ENCODE measurements at places on chromosomes 2 and 18.

- DNase-seq: no peak
Measured at GRCh38 chr18:55927831-55928230, 339.8 kb upstream of the TCF4 start.

GRCh38 chr2:223294756-223295155, 242.8 kb downstream of the KCNE4 start:
- DNase-seq: no peak

GRCh38 chr2:233074106-233074505, 14.0 kb downstream of the INPP5D start:
- DNase-seq: no peak

GRCh38 chr2:191675807-191676721, 1.9 kb upstream of the NABP1 start:
- peak; percentile 82 for DNase-seq

GRCh38 chr2:68099260-68099659, 36.5 kb upstream of the C1D start:
- no peak for DNase-seq

DNA sequence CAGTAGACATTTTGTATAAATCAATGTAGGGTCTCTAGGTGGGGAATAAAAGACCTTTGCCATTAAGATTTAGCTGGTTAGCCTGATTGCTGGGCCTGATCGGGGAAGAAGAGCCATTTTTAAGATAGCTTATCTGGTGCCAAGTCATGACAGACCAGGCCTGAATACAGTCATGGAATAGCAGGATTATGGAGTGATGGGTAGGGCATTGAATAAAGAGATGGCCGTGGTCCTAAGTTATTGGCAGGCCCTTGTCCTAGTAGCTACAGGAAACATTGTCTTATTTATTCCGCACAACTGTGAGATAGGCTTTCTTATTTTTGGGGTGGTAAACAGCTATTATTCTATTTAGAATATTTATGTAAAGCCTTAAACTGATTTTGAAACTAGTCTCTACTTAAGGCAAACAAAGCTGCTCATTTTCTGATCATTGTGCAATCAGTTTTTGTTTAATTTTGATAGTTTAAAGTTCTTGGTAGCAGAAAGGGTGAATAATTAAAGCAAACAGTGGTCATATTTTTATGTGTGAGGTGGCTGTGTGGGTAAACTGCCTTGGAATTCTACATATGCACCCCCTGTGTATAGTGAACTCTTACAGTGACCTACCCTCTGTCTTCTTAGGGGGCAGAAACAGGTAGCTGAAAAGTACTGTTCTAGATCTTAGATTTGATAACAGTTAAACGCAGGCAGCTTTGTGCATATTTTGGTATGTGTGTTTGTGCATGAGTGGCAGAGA, 22.6 kb downstream of the ZNF236 start:
- no peak for DNase-seq

GRCh38 chr2:163640542-163641193, 95.1 kb downstream of the FIGN start:
- no peak for DNase-seq

DNA sequence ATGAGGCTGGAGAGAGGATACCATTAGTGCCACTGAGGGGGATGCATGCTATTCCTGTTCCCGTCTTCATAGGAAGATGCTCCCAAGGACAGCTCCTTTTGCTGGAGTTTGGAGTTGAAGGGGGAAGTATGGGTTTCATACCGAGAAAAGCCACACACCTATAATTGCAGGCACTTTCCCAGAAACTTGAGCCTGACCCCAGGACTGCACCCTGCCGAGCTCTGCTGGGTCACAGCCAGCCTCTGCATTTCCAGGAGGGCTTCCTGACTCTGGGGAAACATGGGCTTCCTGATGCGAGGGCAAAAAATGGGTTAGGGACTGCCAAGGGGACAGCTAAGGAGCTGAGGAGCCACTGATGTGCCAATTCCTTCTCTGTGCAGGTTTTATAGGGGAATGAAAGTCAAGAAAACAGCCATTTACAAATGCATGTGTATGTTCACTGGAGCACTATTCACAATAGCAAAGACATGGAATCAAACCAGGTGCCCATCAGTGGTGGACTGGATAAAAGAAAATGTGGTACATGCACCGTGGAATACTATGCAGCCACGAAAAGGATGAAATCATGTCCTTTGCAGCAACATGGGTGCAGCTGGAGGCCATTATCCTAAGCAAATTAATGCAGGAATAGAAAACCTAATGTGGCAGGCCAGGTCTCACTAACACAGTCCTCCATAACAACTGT, 104.5 kb downstream of the ACAA2 start:
- no peak for DNase-seq

GRCh38 chr18:61096226-61096625, 237.0 kb upstream of the CDH20 start:
- DNase-seq: no peak

GRCh38 chr2:218877891-218878290, 2.8 kb upstream of the WNT10A start:
- DNase-seq: no peak

DNA sequence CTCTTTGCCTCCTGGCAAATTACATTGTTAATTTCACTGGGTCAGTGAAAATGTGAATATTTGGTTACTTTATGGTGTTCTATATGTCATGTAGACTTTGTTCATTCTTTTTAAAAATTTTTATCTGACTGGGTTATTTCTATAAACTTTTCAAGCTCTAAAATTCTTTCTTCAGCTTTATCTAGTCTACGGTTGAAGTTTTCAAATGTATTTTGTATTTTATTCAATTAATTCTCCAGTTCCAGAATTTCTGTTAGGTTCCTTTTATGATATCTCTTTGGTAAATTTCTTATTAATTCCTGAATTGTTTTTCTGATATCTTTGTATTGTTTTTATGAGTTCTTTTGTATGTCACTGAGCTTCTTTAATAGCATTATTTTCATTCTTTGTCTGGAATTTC, 228.1 kb downstream of the LPIN1 start:
- DNase-seq: no peak

DNA sequence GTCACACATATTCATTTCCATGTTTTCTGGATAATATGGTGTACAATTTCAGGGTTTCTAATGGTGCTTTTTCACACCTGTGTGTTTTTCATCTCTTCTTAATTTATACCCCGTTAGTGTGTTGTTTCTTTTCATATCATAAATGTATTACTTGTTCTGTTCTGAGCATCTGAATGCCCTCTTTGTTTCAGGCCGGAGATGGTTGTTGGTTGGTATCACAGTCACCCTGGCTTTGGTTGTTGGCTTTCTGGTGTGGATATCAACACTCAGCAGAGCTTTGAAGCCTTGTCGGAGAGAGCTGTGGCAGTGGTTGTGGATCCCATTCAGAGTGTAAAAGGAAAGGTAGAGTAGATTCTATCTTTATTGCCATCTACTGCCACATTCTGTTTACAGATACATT, 45.1 kb upstream of the TBR1 start:
- no peak for DNase-seq

GRCh38 chr2:54629914-54630857, 93.3 kb upstream of the EML6 start:
- DNase-seq: peak; percentile 90

DNA sequence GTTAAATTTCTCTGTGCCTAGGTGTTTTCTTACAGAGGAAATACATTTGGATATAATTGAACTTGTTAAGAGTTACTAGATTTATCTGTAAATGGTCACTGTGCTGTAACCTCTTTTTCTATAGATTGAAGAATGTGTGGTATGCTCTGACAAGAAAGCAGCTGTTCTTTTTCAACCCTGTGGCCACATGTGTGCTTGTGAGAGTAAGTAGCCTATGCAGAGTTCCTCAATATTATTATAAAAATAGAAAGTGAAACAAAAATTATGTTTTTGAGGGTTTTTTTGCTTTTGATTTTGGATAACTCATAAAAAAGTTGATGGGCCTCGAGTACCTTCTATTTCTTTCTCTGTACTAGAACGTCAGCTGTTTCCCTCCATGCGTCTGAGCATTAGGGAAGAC, 112.4 kb downstream of the MIB1 start:
- DNase-seq: no peak
